Natural killer cell (primary cell): ENCODE measurements at places on chromosomes 3 and 15. TPM values are rescaled to one million over a fixed set of nuclear protein-coding genes. Genes with fewer than 3 reads are reported as not detected.

DNA sequence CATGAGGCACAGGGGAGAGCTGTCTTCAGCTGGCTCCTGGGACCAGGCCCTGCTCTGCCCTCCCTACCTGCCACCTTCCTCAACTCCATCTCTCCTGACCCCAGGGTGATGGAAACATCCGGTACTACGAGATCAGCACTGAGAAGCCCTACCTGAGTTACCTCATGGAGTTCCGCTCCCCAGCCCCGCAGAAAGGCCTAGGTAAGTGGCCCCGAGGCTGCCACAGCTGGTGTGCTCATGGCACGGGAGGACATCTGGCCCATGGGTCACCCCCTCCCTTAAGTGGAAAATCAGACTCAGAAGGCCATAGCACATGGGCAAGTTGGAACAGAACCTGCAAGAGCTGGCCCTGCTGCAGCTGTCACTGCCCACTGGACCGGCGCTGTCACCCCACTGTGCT is 105.6 kb downstream of the ANP32A start:
- H3K4me3 ChIP-seq = no peak overlapping the region
- H3K27me3 ChIP-seq = no peaks in the 10 kb centered on the region
- no peak for DNase-seq
- H3K4me1 ChIP-seq = no peaks in the 10 kb centered on the region

DNA sequence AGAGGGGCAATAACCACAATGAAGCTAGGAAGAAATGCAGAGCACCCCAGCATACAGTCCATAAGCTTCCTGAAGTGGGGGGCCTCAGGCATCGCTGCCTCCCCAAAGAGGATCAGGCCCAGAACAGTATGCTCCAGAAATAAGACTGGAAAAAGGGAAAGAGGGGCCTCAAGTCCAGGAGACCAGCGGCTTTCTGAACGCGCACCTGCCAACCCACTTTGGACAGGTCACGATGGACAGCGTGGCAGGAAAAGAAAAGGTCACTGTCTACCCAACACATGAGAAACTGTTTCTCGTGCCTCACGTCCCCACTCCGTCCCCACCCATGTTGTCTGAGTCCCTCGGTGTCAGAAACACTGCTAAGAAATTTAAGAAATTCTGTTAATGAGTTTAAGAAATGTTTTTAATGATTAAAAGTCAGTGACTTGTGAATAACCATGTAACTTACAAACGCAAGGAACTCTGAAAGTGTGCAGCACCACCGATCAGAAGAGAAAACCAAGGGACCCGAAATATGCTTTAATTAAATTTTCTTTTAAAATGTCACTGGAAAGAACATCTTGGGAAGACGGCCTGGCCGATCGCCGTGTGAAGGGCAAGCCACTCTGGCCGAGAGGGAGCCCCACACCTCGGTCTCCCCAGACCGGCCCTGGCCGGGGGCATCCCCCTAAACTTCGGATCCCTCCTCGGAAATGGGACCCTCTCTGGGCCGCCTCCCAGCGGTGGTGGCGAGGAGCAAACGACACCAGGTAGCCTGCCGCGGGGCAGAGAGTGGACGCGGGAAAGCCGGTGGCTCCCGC is 1.7 kb upstream of the PPARG start:
- H3K36me3 ChIP-seq = no peaks in the 10 kb centered on the region
- no peak overlapping the region for H3K4me3 ChIP-seq
- no peak overlapping the region for H3K27ac ChIP-seq
- peaks cover 2% of the 10 kb centered on the region for H3K4me1 ChIP-seq

- H3K36me3 ChIP-seq = no peaks in the 10 kb centered on the region
- H3K27ac ChIP-seq = no peak overlapping the region
- H3K27me3 ChIP-seq = no peaks in the 10 kb centered on the region
- H3K4me1 ChIP-seq = peaks cover 8% of the 10 kb centered on the region
Measured at GRCh38 chr15:56208641-56209155, 35.0 kb downstream of the RFX7 start.

- DNase-seq = no peak
- H3K27ac ChIP-seq = no peak overlapping the region
- H3K36me3 ChIP-seq = no peaks in the 10 kb centered on the region
- no peaks in the 10 kb centered on the region for H3K4me1 ChIP-seq
- no peak overlapping the region for H3K4me3 ChIP-seq
Measured at GRCh38 chr3:137906985-137907649, 102.8 kb upstream of the CLDN18 start.

- H3K4me1 ChIP-seq = no peaks in the 10 kb centered on the region
- H3K4me3 ChIP-seq = no peak overlapping the region
- no peaks in the 10 kb centered on the region for H3K27me3 ChIP-seq
- no peak overlapping the region for H3K27ac ChIP-seq
Measured at GRCh38 chr3:177795859-177796258, 598.6 kb upstream of the TBL1XR1 start.

Gene SEMA6D
- total RNA-seq = not detected

DNA sequence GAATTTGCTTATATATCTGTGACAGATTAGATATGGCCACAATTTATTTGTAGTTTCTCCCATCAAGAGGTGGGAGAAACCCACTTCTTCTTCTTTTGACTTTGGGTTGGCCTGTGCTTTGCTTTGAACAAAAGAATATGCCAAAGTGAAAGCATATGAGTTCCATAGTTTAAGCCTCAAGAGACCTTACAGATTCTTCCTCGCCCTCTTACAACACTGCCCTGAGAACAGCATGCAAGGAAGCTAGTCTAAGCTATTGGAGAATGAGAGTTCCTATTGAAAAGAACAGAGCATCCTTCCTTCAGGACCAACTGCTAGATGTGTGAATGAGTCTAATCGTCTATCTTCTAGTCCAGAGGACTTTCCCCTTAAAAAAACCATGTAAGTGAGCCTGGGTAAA is 394.8 kb downstream of the TUSC7 start:
- H3K4me1 ChIP-seq = no peaks in the 10 kb centered on the region
- no peak overlapping the region for H3K27ac ChIP-seq
- H3K36me3 ChIP-seq = no peaks in the 10 kb centered on the region
